ENCODE measurements at places on chromosomes 16 and 17.

DNA sequence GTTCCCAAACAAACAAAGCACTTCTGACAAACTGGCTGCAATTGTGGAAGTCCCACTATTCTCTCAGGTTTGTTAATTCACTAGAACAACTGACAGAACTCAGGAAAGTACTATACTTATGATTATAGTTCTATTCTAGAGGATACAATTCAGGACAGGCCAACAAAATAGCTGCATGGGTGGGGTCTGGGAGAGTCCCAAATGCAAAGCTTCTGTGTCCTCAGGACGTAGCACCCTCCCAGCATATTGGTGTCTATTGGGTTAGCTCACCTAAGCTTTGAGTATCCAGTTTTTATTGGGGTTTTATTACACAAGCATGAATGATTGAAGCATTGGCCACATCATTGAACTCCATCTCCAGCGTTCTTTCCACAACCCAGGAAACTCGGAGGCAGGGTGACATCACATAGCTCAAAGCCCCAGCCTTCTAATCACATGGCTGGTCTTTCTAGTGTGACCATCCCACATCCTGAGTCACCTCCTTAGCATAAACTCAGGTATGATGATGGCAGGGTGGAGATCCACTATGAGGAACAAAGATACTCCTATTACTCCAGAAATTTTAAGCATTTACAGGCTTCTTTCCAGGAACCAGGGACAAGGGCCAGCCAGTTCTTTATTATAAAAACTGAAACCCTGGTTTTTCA is 43.9 kb upstream of the CCNF start:
- no peak for DNase-seq

DNA sequence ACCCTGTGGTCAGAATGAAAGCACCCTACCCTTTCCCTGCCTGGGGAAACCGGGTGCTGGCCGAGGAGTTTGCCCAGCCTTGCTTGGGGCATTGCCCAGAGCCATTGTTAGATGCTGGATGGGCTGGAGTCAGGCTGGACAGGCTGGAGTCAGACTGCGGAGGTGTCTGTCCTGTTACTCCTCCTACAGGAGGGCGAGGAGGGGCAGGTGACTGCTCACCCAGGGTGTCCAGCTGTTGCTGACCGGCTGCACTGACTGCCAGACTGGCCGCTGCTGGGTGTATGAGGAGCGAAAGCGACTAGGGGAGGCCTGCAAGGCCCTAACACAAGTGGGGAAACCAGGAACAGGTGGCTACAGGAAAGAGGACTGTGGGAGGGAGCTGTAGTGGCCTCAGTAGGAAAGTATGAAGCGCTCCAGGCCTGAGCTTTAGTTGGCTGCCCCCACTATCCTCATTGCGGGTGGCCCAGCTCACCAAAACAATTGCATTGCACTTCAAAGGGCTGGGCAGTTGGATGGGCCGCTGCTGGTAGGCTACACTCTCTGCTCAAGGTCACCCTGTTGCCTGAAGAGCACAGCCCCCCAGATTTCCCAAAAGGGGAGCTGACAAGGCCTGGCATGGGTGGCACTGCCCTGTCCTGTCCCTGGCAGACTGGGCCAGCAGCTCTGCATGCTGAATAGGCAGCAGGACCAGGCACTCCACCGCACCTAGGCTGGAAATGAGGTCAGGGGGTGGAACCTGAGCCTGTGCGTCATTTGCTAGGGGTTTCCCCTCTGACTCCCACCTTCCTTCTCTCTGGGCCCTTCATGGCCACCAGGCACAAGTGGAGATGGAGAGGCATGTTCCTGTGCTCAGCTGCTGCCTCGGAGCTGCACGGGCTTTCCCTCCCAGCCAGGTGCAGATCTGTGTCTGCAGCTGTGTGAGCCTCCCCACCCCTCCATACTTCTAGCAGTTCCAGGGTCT is 18.4 kb downstream of the LDHD start:
- DNase-seq, result peak; percentile 72

GRCh38 chr17:83203472-83204221 is 124.2 kb downstream of the METRNL start:
- DNase-seq, result no peak

DNA sequence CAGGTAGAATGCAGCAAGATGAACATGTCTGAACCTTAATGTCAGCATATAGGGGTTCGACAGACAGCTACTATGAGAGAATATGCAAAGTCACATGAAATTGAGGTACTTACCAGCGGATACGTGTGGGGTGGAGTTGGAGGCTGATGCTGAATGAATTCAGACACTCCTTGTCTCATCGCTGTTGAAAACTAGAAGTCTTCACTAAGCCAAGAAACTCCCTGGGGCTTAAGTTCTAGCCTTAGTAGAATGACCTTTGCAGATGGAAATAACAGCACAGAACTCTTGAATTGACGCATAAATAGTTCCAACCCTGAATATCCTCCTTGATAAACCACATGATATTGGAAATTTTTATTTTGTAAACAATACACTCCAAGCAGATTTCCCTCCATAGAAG is 32.9 kb upstream of the MYOCD start:
- DNase-seq, result no peak

DNA sequence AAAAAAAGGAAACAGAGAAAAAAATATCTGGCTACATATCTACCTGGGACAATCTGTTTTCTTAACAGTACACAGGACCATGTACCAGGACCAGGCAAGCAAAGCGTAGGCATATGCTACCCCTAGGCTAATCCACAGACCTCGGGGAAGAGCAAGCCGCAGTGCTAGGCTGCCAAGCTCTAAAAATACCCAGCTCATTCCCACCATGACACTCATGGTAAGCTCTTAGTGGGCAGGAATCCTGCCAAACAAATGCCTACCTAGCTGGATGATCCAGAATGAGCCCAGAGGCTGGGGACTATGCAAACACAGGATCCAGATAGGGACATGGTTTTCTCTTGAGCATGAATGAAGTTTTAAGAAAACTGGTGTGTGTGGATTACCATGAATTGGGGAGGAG is 95.6 kb downstream of the GRIN2A start:
- no peak for DNase-seq

DNA sequence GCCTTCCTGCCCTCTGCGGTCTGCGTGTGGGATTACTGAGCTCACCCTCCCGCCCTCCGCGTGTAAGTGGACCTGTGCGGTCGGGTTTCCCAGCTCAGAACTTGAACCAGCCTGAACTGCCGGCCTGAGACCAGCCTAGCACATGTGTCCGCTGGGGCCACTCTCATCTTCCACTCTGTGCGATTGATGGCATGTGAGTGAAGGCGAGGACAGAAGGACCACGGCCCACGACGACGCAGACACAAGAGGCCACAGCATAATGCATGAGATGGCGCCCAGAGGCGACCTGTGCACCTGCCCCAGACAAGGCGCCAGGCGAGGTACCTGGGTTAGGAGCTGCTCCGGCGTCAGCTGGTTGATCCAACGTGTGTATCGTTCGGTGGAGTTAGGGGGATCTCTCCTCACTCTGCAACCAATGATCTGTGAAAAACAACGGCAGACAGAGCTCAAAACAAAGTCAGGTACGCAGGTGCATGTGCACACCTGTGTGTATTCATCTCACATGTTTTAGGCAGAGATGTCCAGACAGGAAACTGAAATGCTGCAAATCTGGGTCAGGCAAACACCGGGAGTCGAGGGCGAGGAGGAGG is 74.5 kb upstream of the METRNL start:
- no peak for DNase-seq

DNA sequence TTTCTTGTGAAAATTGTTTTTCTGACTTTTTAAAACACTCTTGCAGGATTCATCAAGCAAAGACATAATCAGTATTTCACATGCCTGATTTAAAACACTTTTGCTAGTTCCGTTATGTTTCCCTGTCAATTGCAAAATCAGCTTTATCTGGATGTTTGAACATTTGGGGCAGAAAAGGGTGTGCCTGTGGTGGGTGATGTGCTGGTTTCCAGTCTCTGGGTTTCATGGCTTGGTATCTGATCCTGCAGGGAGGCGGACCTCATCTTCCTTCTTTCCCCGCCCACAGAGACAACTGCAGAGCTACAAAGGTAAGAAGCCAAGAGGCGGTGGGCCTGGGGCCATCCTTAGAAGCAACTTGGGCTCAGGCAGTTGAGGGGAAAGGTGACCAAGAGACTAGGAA is 41.8 kb downstream of the NLRC5 start:
- DNase-seq, result no peak

DNA sequence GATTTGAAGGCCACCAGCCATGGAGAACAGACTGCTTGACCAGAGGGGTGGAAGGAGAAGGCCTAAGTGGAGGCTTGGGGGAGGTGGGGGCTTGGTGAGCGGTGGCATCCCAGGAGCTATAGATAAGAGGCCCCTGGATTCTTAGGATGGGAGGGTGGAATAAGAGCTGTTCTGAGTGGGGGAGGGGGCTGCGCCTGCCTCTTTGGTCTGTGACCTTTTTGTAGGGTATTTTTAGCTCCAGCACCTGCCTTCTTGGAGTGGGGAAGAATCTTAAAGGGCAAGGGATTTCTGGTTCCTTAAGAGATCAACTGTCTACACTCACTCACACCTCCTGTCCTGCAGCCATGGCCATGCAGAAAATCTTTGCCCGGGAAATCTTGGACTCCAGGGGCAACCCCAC is 567 bp downstream of the ENO3 start:
- DNase-seq, result no peak

GRCh38 chr17:32016231-32016630 is 9.0 kb downstream of the LRRC37B start:
- no peak for DNase-seq

- DNase-seq, result no peak
Observed at GRCh38 chr16:47499700-47500264, 38.7 kb downstream of the PHKB start.

GRCh38 chr16:66800856-66801255 is 528 bp downstream of the TERB1 start:
- no peak for DNase-seq

DNA sequence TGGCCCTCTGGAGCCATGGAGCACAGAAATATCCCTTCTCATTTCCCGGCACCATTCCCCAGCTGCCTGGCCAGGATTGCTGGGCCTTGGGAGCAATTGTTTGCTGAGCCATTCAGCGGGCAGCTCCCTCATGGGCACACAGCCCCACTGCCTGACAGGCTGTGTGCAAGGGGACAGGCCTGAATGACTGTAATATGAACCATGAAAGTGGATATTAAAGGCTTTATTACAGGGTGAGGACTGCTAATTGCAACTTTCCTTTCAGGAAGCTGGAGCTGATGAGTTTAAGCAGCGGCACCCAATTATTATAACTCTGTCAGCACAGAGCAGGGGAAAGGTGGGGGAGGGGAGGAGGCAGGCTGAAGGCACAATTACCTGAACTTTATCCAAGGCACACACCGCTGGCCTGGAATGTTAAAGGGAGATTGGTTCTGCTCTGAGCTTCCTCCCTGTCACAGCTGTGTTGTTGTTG is 159.8 kb upstream of the SDK2 start:
- DNase-seq, result no peak

DNA sequence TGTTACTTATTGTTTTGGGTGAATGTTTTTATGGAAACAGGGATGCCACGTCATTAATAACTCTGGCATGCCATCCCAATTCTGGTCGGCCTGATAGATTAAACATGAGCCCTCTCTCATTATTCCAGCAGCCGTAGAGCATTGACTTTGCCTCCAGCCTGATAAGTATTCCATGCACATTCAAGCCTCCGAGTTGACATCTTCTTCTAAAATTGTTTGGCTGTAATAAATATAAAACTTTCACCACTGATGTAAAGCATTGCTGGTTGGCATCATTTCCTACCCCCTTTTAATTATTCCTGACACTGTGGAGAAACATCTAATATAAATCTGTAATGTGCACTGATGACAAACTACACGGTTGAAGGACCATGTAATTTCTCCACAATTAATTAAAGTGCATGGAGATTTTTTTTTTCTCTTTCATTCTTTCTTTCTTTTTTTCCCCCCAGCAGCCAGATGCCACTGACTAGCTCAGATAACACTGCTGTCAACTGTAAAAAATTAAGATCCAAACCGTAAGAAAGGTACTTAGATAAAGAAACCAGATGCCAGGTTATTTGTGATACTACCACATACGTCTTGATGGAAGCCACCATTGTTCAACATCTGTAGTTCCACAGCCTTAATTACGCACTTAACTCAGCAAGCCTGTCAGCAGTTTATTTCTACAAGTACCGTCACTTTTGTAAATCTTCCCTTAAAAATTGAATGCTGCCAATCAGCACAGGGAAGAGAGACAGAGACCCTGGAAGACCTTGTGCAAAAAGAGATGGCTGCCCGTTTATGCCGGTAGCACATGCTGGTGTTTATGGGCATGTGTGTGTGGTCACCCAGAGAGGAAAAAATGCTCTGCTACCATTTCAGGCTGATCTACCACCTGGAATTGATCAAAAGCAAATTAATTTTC is 237.7 kb downstream of the IRX3 start:
- DNase-seq, result no peak

DNA sequence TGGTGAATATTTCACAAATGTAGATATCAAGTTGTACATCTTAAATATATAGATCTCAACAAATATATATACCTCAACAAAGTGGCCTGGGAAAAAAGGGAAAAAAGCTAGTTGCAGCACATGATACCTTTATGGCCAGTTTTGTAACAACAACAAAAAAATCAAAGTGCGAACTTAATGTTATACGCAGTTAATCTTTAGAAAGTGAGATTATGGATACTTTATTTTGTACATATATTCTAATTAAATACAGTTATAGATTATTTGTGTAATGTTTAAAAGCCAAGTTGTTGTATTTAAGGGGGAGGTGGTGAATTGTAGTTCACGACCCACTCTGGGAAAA is 385 bp upstream of the ZFP1 start:
- DNase-seq, result no peak

GRCh38 chr16:65846210-65846602 is 520.3 kb upstream of the CDH5 start:
- DNase-seq, result no peak

DNA sequence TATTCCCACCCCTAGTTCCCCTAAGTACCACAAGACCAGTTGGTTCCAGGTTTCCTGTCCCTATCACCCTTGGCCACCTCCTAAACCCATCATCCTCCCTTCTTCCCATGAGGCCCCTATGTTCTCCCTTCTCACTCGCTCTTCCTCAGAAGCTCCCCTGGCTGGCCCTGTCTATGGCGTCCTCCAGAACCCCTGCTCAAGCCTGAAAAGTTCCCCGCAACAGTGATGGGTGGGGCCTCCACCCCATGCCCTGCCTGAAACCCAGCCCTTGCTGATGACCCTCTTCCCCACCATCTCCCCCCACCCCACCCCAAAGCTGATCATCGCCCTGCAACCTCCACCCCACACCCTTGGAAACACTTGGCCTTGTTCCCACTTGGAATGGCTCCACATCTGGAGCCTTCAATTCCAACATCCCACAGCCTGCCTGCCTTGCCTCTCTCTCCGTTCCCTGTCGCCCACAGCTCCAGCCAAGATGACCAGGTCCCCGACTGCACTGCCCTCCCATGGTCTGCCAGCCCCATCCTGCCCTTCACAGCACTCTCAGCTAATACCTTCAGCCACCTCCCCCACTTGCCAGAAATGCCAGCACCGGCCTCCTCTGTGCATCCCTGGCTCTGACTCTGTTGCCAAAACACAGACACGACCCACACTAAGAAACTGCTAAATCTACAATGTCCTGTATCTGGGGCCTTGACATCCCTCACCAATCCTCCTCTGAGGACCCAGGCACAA is 10.5 kb downstream of the OSBPL7 start:
- no peak for DNase-seq

GRCh38 chr17:79269620-79270019 is 195.0 kb downstream of the ENGASE start:
- no peak for DNase-seq
